Heart left ventricle (tissue), 16 donors: ENCODE measurements at places on chromosomes 5 and 9.
A peak's percentile ranks its signal among the peaks of the same experiment; 100 is the strongest.

GRCh38 chr9:13841746-13842462, 472.0 kb downstream of the NFIB start:
- DNase-seq = peak; percentile 38

DNA sequence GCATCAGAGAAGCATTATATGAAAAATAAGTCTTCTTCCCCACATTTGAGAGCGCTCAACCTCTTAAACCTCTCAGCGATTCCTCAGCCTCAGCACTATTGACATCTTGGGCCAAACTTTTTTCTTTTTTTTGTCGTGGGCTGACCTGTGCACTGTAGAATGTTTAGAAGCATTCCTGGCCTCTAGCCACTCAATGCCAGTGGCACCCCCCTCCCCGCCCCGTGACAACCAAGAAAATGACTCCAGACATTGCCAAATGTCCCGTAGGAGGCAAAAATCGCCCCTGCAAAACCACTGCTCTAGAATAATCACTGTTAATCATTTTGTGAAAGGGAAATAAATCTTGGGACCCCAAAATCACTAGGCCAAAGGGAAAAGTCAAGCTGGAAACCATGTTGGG, 129.1 kb upstream of the BOD1 start:
- no peak for DNase-seq

GRCh38 chr5:135309391-135310327, 89.4 kb downstream of the MACROH2A1 start:
- no peak for DNase-seq

DNA sequence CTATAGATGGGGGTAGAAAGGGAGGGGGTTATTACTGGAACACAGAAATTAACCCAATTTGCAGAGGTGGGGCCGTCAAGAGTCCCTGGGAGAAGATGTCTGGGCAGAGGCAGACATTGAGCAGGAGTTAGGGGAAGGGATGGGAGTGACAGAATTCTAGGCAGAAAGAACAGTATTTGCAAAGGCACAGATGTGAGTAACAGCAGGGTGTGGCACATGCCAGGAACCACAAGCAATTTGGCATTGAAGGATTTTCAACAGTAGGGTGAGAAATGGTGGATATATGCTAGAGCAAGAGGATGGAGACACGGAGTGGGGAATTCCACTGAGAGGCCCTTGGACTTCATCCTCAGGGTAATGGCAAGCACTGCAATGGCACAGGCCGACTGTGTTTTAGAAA, 71.6 kb upstream of the FRRS1L start:
- DNase-seq = no peak

- no peak for DNase-seq
Observed at GRCh38 chr5:78811121-78811817, 162.7 kb upstream of the LHFPL2 start.
